ENCODE measurements at places on chromosomes 1 and 21.

GRCh38 chr1:108575375-108575774, 15.5 kb downstream of the EEIG2 start:
- DNase-seq = no peak

DNA sequence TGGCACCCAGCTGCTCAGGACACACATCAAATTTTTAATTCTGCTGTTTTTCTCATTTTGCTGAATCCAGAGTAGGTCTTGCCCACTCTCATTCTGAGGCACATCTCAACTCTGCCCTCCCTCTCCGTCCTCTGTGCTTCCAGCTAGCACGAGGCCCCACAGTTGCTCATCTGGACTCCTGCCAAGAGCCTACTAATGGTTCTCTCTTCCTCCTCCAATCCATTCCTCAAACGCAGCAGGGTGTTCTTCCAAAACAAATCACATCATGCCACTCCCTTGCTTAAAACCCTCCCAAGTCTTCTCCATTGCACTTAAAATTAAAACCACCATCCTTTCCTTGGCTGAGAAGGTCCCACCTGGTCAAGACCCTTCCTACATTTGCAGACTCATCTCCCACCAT, 49.8 kb upstream of the SCAF4 start:
- DNase-seq = peak; percentile 74

DNA sequence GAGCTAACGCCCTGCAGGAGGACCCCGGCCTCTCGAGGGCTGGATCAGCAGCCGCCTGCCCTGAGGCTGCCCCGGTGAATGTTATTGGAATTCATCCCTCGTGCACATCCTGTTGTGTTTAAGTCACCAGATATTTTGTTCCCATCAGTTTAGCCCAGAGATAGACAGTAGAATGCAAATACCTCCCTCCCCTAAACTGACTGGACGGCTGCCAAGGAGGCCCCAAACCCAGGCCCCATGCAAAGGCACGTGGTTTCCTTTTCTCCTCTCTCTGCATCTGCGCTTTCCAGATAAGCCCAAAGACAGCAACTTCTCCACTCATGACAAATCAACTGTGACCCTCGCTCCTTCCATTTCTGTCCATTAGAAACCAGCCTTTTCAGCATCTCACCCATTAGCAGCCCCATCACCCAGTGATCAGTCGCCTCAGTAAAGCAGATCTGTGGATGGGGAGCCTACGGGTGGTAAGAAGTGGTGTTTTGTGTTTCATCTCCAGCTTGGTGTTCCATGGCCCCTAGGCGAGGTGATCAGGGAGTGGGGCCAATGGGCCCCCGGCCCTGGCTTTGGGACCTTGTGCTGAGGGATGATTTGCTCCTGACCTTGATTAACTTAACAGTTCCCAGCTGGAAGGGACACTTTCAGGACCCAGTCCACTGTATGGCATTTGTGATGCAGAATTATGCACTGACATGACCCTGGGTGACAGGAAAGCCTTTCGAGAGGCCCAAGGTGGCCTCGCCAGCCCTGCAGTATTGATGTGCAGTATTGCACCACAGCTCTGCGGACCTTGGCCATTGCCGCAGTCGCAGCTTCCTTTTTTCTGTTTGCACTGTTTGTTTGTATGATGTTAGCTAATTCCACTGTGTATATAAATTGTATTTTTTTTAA, 5.2 kb downstream of the NPPA start:
- DNase-seq = peak; percentile 64

DNA sequence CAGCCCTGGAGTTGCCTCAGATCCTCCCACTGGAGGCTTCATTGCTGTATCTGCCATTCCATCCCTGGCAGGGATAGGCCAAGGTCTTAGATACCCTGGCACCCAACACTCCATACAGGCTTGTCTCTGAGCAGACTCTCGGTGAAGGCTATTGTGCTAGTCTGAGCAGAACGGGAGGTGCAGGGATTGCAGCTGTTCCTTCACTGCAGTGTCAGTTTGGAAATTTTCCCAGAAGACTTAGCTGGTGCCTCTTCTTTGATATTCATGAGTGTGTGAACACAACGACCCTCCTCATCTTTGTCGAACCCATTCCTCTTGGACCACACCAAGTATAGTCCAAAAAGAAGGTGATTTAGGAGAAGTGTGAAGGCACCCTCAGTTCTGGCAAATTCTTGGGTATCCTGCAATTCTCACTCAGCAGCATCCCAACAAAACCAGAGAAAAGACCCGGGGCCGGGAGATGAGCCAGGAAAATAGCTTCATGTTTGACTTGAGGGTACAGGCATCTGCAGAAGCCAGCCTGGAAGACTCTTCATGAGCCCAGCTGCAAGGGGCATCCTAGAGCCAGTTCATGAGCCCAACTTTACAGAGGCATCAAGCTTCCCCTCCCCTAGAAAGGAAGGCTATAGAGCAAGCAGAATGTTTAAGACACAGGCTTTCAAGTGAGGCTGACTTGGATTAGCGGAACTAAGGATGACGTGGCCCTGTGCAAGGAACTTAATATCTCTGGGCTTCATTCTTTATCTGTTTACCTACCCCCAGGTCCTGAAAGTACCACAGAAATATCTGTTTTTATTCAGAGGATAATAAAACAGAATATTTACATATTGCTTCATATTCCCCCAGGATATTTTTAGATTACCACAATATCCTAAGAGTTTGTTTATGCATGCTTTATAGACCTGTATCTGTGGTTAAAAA, 38.8 kb upstream of the HAO2 start:
- DNase-seq = no peak

DNA sequence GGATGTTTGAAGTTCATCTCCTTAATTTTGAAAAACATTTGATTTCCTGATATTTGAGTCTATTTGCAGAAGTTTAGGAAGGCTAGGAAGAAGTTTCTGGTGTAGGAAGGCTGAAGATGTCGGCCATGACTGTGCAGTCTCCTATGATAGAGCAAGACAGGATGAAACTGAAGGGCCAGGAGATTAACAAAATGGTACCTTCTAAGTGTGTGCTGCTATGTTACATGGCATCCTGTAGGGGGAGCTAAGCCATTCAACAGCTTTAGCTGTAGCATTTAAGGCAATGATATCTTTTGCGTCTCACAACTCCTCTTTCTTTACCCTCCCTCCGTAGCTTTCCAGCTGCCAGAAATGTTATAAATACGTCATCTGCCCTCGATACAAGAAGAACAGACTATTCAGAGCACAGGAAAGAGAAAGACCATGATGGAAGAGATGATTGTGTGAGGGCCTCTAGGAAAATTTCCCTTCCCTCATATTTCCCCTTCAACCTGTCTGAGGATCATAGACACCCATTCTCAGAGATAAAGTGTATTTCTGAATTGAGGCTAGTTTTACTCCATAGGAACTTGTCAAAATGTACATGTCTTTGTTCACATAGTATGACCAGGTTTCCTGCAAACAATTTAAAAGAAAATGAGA, 61.1 kb downstream of the XCL1 start:
- peak; percentile 44 for DNase-seq

- no peak for DNase-seq
Measured at GRCh38 chr1:95548211-95548610, 314.2 kb downstream of the RWDD3 start.

DNA sequence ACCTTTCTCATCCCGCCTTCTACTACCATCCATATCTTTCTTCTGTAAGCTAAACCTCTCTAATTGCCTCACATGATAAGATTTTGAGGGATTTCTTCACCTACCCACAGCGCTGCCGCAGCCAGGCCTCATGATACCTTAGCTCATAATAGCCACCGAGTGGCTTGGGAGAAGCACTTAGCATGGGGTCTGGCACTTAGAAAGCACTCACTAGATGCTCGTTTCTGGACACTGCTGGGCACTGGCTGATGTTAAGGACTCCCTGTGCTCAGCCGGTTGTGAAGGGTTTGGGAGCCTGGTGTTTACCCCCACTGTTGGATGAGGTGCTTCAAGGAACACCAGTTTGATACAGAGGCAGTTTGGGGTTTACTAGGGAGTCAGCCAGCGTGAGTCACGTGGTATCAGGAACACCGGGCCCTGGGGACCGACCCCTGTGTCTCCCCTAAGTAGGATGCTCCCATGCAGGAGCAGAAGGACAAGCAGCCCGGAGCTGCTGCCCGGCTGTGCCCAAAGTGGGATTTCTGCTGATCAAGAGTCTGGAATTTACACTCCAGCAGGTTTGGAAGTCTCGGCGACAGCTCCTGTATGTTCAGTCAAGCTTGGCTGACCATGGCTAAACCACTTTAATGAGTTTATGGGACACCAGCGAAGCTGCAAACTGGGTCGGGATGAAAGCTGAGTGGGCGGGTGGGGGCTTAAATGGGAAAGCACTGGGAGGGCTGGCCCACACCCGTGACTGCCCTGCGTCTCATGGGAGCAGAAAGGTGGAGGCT, 63.3 kb downstream of the GALNT2 start:
- no peak for DNase-seq

- no peak for DNase-seq
Measured at GRCh38 chr1:101704895-101705294, 291.8 kb downstream of the OLFM3 start.

DNA sequence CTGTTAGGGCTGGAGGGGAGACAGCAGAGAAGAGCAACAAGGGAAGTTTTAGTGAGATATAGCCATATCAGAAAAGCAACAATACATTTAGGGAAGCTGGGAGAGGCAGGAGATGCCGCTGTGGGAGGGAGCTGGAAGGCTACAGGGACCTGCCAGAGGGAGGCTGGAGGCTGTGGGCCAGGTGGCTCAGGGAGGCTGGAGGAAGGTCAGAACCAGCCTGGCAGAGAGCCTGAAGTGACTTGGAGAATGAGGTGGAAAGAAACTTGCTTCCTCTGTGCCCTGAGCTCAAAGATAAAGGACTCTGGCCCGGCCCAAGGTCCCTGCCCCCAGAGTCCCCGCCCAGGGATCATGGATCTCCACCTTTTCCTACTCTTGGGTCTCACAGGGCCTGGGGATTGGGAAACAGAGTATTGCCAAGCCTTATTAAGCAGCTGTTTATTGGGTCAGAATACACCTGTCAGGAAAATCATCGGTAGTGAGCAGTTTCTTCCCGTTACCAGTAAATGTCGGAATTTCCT, 85.9 kb downstream of the KIF26B start:
- no peak for DNase-seq

DNA sequence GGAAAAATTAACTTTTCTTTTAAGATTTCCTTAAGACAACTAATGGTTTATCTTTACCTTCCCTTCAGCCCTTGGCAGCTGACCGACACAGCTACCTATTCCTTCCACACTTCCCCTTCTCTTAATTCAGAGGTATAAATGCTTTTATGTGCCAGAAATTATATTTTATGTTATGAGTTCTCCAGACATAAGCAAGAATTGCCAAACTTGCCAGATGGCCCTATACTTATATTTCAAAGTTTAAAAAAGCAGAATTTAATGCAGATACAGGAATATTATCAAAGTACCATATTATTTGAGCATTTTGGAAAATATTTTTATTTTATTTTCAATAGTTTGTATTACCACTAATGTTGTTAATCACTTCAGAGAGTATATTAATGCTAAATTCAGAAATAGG, 445.0 kb downstream of the PTBP2 start:
- no peak for DNase-seq

- DNase-seq = no peak
Measured at GRCh38 chr21:34974162-34974981, 74.7 kb downstream of the RUNX1 start.

DNA sequence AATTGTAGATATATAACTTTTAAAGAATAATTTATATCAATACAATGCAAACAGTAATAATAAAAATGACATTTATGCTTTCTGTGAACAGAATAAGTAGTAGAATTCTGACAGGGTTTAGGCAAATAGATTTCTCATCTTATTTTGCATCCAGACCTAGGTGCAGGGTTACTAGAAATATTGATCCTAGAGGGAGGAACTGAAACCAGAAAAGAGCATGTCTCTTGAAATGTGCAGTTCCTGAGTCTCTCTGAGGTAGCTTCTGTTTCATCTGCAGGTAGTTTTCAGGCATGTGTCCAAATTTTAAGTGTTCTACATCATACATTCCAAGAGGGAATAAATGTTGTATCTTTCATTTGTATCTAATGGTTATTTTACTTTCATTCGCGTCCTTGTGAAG, 631.9 kb upstream of the ADGRL4 start:
- DNase-seq = no peak

- peak; percentile 19 for DNase-seq
Measured at GRCh38 chr1:20376880-20377494, 86.3 kb downstream of the VWA5B1 start.

GRCh38 chr1:105608713-105609112, 1447.8 kb upstream of the PRMT6 start:
- no peak for DNase-seq

DNA sequence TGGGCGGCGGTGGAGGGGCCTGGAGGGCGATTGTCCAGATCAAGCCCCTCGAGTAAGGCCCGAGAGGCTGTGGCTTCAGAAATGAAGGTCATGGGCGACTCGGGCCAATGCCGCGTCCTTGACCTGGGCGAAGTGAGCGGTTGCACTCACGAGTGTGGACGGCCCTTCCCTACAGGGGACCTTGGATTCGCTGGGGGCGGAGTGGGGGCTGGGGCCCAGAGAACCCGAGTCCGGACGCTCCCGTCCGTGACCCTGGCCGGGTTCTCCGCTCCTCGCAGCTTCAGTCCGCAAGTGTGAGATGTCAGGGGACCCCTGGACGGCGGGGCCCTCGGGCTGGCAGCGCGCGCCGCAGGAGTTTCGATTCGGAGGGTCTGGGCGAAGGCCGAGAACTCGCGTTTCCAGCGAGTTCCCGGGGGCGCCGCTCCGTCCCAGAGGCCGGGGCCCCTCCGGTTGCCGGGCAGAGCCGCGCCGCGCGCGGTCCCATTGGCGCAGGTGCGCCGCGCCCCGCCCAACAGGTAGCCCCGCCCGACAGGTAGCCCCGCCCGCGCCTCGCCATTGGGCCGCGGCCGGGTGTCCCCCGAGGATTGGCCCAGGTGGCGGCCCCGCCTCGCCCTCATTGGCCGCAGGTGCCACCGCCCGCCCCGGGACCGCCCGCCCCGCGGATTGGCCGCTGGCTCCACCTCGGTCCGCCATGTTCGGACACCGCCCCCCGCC, at the start of gene PRKCZ:
Gene PRKCZ, plus strand, starts transcription at position 694 of the 714 bp plus-strand sequence. CDS start 220 bp downstream, outside the sequence.
- DNase-seq = peak; percentile 50

Measured in inflammatory macrophage (primary cell).